ENCODE measurements at places on chromosomes 13 and 19. TPM values are rescaled to one million over a fixed set of nuclear protein-coding genes. Genes with fewer than 3 reads are reported as not detected.

DNA sequence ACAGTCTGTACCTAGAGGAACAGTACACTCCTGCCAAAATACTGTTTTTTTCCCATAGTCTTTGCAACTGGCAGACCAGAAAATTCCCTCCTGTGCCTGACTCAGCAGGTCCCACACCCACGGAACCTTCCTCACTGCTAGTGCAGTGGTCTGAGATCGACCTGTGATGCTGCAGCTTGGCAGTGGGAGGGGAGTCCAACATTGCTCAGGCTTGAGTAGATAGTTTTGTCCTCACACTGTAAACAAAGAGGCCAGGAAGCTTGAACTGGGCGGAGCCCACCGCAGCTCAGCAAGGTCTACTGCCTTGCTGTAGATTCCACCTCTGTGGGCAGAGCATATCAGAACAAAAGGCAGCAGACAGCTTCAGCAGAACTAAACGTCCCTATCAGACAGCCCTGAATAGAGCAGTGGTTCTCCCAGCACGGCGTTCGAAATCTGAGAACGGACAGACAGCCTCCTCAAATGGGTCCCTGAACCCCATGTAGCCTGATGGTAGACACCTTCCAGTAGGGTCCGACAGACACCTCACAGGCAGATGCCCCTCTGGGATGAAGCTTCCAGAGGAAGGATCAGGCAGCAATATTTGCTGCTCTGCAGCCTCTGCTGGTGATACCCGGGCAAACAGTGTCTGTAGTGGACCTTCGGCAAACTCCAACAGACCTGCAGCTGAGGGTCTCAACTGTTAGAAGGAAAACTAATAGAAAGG lies 92.7 kb downstream of the SUCLA2 start:
- DNase-seq: no peak

GRCh38 chr13:97282705-97283104 lies 60.6 kb downstream of the MBNL2 start:
- DNase-seq: no peak

Gene BSPH1
- not detected for total RNA-seq

DNA sequence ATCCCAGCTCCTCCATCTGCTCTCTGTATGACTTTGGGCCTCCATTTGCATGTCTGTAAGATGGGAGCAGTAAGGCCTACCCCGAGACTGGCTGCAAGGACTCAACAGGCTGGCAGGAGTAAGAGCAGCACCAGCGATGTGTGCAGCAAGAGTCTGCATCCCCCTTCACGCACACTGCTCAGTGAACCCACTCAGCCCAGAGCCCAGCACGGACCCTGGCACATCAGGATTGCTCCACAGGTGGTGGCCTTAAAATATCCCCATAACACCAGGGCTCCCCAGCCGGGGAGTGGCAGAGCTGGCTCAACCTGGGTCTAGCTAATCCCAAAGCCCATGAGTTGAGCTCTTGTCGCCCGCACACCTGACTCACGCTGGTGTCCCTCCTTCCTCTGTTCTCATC lies 23.4 kb downstream of the VRK3 start:
- no peak for DNase-seq

Gene NKPD1
- total RNA-seq: 0.18 TPM

Gene HIF3A
- total RNA-seq: not detected

DNA sequence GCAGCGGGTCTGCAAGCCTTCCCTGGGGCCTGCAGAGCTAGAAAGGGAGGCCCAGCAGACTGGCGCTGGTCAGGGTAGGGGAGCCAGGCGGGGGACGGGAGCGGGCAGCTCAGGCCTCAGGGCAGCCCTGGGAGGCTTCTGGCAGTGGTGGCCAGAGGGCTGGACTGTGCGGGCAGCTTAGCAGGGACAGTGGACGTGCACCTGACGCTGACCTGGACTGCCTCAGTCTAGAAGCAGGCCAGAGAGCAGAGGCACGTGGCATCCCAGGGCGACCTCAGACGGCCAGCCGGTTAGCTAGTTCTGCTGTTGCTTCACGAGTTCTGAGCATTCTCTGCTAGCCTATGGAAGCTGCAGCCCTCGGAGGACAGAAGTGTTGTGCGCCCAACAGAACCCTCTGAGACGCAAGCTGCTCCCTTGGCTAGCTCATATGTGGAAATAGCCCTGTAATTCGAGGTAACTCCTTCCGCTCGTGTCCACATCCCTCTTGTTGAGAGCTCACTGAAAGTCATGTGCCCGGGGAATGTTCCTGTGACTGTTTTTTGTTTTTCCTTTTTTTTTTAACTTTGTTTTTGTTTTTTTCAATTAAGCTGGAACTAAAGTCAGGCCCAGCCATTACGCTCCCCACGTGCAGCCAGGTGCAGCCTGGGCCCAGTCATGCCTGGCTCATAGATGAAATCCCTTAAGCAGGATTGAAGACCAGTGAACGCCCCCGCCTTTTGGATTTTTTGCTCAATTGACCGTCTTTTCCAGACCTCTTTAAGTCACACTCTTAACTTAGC lies 1.9 kb upstream of the FAM174C start:
- DNase-seq: no peak

Gene SIGLEC5
- not detected for total RNA-seq

DNA sequence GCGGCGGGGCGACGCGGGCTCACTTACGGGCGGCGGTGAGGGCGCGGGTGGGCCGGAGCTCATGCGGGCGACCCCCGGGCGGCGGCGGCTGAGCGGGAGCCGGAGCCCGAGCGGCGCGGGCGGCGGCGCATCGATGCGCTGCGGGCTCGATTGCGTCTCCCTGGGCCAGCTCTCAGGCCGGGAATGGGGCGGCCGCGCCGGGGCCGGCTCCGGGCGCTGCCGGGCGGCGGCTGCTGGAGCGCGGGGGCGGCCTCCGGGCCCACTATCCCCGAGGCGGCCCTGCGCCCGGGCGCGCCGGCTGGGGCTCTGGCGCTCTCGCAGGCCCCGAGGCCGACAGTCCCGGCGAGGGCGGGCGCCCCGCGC lies 1.4 kb upstream of the TSHZ3 start:
- DNase-seq: no peak

- DNase-seq: no peak
Measured at GRCh38 chr13:28655561-28655960, 3.4 kb upstream of the POMP start.

- DNase-seq: no peak
Measured at GRCh38 chr13:101346942-101347728, 69.2 kb downstream of the NALCN start.

Gene IGFL2
- not detected for total RNA-seq

DNA sequence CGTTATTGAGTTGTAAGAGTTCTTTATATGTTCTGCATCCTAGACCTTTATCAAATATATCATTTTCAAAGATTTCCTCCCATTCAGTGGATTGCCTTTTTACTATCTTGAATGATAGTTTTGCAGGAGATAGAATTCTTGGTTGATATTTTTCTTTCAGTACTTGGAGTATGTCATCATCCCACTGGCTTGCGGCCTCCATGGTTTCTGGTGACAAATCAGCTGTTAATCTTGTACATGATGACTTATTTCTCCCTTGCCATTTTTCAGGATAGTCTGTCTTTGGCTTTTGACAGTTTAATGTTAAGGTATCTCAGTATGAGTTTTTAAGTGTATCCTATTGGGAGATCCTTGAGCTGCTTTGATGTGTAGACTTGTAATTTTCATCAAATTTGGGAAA lies 8.5 kb downstream of the ZNF557 start:
- DNase-seq: no peak

DNA sequence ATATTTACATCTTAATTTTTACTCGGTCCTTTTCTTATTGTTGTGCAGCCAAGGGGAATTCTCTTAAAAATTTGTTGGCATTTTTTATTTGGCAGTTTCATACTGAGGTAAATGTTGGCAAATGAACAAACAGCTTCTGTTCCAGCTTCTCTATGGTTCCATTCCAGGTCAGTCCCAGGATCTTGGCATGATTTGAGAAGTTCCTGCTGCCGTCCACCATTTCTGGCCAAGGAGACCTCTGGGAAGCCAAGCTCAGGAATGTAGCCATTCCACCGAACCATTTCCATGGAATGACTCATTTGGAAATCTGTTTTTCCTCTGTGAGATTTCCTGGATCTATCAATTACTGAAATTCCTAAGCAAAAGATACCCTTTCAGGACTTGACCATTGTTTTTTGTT lies 43.9 kb downstream of the SLC10A2 start:
- no peak for DNase-seq

GRCh38 chr19:7506385-7507328 lies 9.2 kb upstream of the ZNF358 start:
- peak; percentile 77 for DNase-seq

- no peak for DNase-seq
Measured at GRCh38 chr19:33641261-33641660, 19.5 kb downstream of the CHST8 start.

GRCh38 chr13:76245211-76245610 lies 609.1 kb downstream of the LMO7 start:
- DNase-seq: no peak

DNA sequence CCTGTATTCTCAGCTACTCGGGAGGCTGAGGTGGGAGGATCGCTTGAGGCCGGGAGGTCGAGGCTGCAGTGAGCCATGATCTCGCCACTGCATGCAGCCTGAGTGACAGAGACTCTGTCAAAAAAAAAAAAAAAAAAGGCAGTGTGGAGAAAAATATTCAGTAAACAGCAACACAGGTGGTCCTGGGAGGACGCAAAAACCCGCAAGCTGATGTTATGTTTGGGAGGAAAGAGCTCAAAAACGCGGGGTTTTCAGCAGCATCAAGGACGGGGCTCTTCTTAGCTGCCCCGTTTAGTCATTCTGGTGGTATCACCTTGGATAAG lies 599 bp upstream of the ZNF784 start:
- no peak for DNase-seq

DNA sequence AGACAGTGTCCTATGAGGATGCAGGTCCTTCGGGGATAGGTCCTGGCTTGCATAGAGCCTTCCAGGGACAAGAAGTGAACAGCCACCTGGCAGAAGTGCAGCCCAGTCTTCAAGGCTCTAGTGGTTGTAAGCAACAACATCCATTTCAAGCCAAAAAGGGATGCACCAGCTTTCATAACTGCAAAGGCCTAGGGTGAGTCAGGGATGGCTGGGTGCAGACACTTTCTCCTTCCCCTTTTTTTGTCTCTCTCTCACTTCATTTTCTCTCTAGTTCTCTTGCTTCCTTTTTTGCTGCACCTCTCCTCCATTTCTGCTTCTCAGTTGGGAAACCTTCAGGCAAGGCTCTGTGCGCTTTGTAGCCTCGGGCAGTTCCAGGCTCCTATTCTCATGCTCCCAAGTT lies 196.2 kb upstream of the ZNF536 start:
- no peak for DNase-seq

DNA sequence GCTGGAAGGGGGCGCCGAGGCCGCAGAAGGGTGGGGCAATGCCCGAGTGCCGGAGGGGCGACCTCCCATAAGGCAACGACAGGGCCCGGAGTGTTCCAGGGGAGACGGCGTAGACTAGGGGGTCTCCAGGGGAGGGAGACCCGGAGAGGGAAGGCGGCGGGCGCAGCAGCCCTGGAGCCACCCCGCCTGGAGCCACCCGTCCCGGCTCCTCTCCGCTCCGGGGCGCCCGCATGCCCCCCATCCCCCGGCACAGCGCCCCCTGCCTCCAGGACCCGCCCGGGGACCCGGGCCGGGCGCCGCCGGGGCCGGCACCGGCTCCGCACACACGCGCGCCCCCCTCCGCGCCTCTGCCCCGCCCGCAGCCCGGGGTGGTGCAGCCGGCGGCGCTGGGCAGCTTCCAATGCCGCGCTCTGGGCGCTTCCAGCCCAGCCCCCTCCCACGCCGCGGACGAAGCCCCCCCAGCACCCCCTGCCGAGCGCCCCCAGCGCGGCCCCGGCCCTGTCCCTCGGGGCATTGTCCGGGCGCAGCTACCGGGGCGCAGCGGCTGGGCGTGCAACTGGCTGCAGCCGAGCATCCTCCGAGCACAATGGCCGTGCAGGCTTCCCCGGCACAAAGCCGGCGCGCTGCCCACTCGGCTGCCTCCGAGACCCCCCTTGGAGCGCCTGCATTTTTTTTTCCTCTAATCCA lies 519 bp downstream of the PTPRS start:
- no peak for DNase-seq

- DNase-seq: no peak
Measured at GRCh38 chr13:112726016-112726767, 36.4 kb downstream of the ATP11A start.

- DNase-seq: no peak
Measured at GRCh38 chr13:98446234-98446621, 130.7 kb downstream of the STK24 start.

- no peak for DNase-seq
Measured at GRCh38 chr13:106337096-106337850, 198.2 kb downstream of the EFNB2 start.

Gene PSG6
- total RNA-seq: not detected

Gene ZNF776
- 18.1 TPM for total RNA-seq

DNA sequence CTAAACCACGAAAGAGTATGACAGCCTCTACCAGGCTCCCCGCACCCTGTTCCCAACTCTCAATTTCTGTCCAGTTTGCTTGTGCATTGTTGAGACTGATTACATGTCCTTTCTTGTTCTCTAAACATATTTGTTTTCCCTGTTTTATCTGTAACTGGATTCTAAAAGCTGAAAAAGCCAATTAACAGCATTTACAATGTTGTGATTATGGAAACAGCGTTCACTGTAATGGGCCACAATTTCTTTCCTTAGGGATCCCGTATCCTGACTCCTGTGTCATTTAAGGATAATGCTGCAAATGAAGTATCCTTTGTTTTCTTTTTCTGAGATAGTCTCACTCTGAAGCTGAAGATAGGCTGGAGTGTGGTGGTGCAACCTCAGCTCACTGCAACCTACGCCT lies 20.5 kb downstream of the EBPL start:
- DNase-seq: no peak

Gene KLK3
- not detected for total RNA-seq

Gene EFNA2
- total RNA-seq: not detected

Measured in activated CD8-positive, alpha-beta memory T cell treated with anti-CD3 and anti-CD28 coated beads, Interleukin-2, amount 10 ng/mL, durations not matched to agents 7 days and 5 days (primary cell).